Ascending aorta (tissue), 2 donors: ENCODE measurements at places on chromosomes 7 and 10. TPM values are rescaled to one million over a fixed set of nuclear protein-coding genes. Genes with fewer than 3 reads are reported as not detected.

The UNCX gene
- not detected for total RNA-seq

DNA sequence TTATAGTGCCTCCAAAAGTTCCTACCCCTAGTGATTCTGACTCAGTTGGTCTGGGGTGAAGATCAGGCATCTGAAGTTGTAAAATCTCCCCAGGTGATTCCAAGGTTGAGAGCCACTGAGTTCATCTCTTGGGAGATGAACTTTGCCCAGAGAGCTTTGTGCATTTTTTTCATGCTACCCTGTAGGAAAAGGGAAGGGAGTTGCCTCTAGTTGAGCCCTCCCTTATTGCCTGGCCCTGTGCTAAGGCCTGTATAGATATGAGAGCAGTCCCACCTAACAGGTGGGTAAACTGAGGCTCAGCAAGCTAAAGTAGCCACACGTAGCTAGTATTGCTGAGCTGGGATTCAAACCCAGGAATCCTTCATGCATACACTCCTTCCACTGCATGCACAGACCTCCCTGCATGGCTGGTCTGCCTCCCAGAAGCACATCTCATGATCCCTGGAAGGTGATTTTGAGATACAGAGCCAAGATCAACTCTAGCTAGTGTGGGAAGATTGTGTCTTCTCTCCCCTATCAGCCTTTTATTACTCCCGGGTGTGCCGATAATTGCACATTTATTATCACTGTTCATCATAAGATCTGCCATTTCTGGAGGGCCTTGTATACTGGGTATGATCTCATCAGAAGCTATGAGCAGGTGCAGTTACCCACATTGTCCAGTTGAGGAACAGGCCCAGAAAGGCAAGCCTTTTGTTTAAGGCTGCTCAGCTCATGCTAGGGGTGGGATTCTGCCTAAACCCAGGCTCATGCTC is 47.0 kb downstream of the TBATA start:
- DNase-seq, result no peak

GRCh38 chr7:105037319-105037718 is 23.3 kb downstream of the KMT2E start:
- no peak for DNase-seq

DNA sequence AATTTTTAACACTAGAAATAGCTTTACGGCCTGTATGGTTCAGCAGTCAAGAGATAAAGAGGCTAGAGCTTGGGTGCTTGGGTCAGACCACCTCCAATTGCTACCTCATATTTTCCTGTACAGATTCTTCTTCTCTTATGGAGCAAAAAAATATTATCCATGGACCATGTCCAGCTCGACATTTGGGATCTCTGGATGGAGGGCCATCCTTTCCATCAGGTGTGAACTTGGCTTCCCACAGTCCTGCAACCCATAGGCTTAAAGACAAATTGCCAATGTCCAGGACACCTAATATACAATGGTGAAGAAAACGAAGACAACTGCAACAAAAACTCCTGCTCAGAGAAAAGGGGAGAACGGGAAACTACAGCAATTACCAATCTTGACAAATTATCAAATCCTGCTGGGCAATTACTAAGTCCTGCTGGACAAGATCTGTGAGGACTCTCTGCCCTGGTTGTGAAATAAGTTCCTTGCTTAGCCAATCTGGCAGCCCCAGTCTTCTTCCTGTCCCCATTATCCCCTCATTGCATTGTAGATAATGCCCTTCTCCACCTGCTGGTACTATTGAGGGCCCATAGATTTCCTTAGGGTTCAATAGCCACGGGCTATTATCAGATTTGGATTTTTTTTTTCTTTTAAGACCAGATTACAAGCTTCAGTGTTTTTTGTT is 42.0 kb upstream of the BRAF start:
- no peak for DNase-seq

DNA sequence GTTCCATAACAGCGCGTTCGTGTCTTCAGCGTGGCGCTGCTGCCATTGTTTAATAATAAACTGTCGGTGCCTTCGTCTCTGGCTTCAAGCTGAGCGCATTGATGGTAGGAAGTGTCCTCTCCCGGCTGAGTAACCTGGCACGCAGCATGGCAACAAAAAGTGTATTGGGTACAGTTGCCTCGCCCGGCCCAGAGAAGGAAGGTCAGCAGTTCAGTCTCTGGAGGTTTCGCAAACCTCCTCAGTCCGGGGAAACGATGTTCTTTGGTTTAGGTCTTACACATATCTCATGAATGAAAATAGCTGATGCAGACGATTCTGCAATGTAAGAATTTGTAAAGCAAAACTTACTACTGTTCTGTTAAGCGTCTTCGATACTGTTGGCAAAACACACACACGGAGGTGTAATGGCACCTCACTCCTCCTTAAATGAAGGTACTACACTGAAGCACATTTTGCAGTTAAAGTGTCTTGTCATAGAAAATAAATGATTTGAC is 739 bp upstream of the CCDC186 start:
- peak; percentile 84 for DNase-seq
